ENCODE measurements at places on chromosomes 2 and 18. TPM values are rescaled to one million over a fixed set of nuclear protein-coding genes. Genes with fewer than 3 reads are reported as not detected.

Gene LIMS3
- 4.4 TPM for total RNA-seq

Gene CHRNG
- total RNA-seq, result not detected

Gene COL6A3
- 29.8 TPM for total RNA-seq

Gene PCARE
- total RNA-seq, result not detected

Gene CNTNAP5
- under 0.01 TPM for total RNA-seq

Gene TMEM198
- total RNA-seq, result not detected

Gene HOXD3
- total RNA-seq, result 7.6 TPM

Gene SLC5A7
- total RNA-seq, result not detected

Gene WDR43
- total RNA-seq, result 110 TPM
